ENCODE measurements at places on chromosomes 16 and 17.
A peak's percentile ranks its signal among the peaks of the same experiment; 100 is the strongest.

GRCh38 chr16:66714654-66715307 is 18.2 kb upstream of the CMTM4 start:
- no peak overlapping the region for H3K4me3 ChIP-seq
- no peaks in the 10 kb centered on the region for H3K4me1 ChIP-seq
- no peaks in the 10 kb centered on the region for H3K36me3 ChIP-seq
- no peaks in the 10 kb centered on the region for H3K27me3 ChIP-seq
- H3K27ac ChIP-seq, result no peak overlapping the region

GRCh38 chr17:49209061-49209571 is 1.3 kb downstream of the GNGT2 start:
- no peak for DNase-seq
- H3K27ac ChIP-seq, result peak overlapping the region; percentile 57
- peak overlapping the region; percentile 69 for H3K4me3 ChIP-seq
- no peaks in the 10 kb centered on the region for H3K27me3 ChIP-seq
- peaks cover 58% of the 10 kb centered on the region for H3K4me1 ChIP-seq

GRCh38 chr17:3025421-3026124 is 37.8 kb downstream of the OR1D5 start:
- peaks cover 6% of the 10 kb centered on the region for H3K36me3 ChIP-seq
- no peaks in the 10 kb centered on the region for H3K4me1 ChIP-seq
- H3K27me3 ChIP-seq, result no peaks in the 10 kb centered on the region

GRCh38 chr16:73228649-73229048 is 180.7 kb upstream of the ZFHX3 start:
- no peak overlapping the region for H3K27ac ChIP-seq
- H3K36me3 ChIP-seq, result no peaks in the 10 kb centered on the region
- no peak overlapping the region for H3K4me3 ChIP-seq
- no peak for DNase-seq
- no peaks in the 10 kb centered on the region for H3K4me1 ChIP-seq
- H3K27me3 ChIP-seq, result no peaks in the 10 kb centered on the region

GRCh38 chr17:62966426-62967204 is 580 bp downstream of the TANC2 start:
- H3K36me3 ChIP-seq, result no peaks in the 10 kb centered on the region
- peak overlapping the region; percentile 64 for H3K4me3 ChIP-seq
- H3K27ac ChIP-seq, result no peak overlapping the region
- H3K4me1 ChIP-seq, result peaks cover 22% of the 10 kb centered on the region
- no peaks in the 10 kb centered on the region for H3K27me3 ChIP-seq

DNA sequence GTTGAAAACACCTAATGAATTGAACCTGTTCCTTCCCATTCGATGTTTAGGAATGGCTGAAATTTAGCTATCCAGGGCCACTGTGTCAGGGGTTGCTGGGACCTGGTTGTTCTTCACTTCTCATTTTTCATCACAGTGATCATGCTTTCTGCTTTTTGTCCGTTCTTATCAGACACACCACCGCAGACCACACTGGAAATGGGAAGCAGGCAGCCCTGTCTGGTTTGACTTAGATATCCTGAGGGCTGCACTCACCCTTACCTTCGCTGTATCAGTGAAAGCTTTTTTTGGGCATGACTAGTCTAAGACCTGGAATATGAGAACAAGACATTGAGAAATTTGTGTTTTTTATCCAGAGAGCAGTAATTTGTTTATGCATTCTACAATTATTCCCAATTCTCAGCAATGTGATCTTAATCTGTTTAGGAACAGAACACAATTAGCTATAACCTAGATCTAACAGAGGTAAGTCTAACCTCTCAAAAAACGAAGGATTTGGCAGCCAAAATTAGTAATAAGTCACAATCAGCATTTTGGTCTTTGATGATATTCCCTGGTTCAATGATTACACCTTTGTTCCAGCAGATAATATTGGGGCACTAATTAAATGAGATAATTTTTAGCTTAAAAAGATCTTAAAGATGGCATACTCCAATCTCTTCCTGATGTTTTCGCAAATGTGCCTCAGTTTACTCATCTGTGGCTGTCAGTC is 126.0 kb upstream of the GOT2 start:
- H3K36me3 ChIP-seq, result no peaks in the 10 kb centered on the region
- no peak overlapping the region for H3K4me3 ChIP-seq
- no peaks in the 10 kb centered on the region for H3K27me3 ChIP-seq
- DNase-seq, result no peak
- no peaks in the 10 kb centered on the region for H3K4me1 ChIP-seq
- H3K27ac ChIP-seq, result no peak overlapping the region

- no peak overlapping the region for H3K27ac ChIP-seq
- no peaks in the 10 kb centered on the region for H3K36me3 ChIP-seq
- DNase-seq, result no peak
- no peaks in the 10 kb centered on the region for H3K4me1 ChIP-seq
- no peak overlapping the region for H3K4me3 ChIP-seq
- no peaks in the 10 kb centered on the region for H3K27me3 ChIP-seq
Observed at GRCh38 chr17:45676695-45677094, 107.4 kb upstream of the CRHR1 start.

- no peaks in the 10 kb centered on the region for H3K4me1 ChIP-seq
- H3K27me3 ChIP-seq, result no peaks in the 10 kb centered on the region
- no peak overlapping the region for H3K27ac ChIP-seq
- DNase-seq, result no peak
- no peaks in the 10 kb centered on the region for H3K36me3 ChIP-seq
Observed at GRCh38 chr16:67673712-67674580, 7.3 kb downstream of the C16orf86 start.

DNA sequence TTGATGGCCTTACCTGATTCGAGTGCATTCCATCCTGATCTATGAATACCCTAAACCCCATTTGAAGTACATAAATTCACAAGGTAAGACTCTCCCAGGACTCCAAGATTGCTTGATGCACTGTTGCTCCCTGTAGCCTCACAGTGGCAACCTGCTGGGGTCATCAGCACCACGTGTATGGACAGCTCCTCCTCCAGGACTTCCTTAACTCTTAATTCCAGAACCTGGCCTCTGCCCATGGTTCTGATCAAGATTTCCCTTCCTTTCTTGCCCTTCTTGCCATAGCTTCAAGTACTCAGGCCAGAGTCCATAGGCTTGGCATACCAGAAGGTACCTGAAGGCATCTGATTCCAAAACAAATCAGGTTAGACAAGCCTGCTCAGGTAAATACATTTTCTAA is 34.0 kb upstream of the NLK start:
- no peaks in the 10 kb centered on the region for H3K4me1 ChIP-seq
- no peak for DNase-seq
- no peak overlapping the region for H3K27ac ChIP-seq
- no peaks in the 10 kb centered on the region for H3K27me3 ChIP-seq
- no peaks in the 10 kb centered on the region for H3K36me3 ChIP-seq
- H3K4me3 ChIP-seq, result no peak overlapping the region

- no peak for DNase-seq
- no peaks in the 10 kb centered on the region for H3K4me1 ChIP-seq
- H3K27ac ChIP-seq, result no peak overlapping the region
- H3K27me3 ChIP-seq, result no peaks in the 10 kb centered on the region
- H3K36me3 ChIP-seq, result no peaks in the 10 kb centered on the region
Observed at GRCh38 chr17:27425991-27426390, 30.3 kb upstream of the KSR1 start.

DNA sequence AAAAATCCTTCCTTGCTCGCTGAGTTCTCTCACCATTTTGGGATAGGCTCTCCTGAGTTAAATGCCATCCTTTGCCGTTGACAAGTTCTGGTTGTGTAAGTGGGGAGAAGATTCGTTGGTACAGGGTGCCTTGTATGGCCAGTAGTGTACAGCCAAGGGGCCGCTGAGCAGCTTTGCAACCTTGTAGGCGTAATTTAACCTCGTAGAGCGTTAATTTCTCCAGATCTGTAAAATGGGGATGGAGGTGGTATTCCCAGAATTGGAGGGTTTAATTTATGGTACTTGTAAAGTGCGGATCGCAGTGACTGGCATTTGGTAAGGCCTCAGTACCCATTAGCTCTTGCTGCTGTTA is 1.4 kb downstream of the ARSG start:
- DNase-seq, result no peak
- peaks cover 67% of the 10 kb centered on the region for H3K4me1 ChIP-seq
- peak overlapping the region; percentile 94 for H3K27ac ChIP-seq

DNA sequence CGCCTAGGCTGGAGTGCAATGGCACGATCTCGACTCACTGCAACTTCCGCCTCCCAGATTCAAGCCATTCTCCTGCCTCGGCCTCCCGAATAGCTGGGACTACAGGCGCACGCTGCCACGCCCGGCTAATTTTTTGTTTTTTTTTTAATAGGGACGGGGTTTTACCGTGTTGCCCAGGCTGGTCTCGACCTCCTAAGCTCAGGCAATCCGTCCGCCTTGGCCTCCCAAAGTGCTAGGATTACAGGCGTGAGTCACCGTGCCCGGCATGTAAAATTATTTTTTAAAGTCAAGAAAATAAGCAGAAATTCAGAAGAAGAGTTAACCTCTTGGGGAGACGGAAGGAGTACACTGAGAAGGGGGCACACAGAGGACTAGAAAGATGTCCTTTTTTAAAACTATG is 27.5 kb downstream of the CDYL2 start:
- H3K4me3 ChIP-seq, result no peak overlapping the region
- H3K4me1 ChIP-seq, result no peaks in the 10 kb centered on the region
- no peak overlapping the region for H3K27ac ChIP-seq
- DNase-seq, result no peak
- no peaks in the 10 kb centered on the region for H3K27me3 ChIP-seq

DNA sequence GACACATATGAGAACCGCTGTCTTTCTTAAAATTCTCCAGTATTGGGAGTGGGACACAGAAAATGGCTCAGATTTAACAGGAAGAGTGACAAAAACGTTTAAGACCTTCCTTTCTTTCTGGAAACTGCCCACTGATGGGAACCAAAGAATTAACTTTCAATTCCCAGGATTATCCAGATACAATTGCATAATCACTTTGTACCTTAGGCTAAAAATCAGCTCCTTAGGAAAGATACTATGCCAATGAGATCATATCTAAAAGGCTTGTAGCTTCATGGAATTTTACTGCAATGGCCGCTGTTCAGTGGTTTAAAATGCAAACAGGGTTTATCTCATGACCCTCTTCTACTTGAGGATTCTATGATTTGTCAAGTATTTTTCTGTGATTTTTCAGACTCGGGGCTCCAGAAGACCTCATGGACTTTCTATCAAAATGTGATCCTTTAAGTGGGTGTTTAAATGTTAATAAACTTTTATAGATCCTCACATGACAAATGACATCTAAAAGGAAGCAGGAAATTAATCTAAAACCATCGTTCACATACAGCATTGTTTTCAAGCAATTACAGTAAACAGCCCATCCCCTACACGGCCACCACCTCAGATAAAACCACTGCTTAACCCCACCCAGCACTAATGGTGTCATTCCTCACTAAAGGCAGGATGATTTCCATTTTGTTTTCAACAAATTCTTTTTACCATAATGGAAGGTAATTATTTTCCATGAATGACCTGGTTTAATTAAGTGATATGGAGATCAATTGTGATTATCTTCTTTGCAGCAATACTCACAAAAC is 31.6 kb upstream of the ERN1 start:
- no peak overlapping the region for H3K27ac ChIP-seq
- no peaks in the 10 kb centered on the region for H3K4me1 ChIP-seq
- no peak overlapping the region for H3K4me3 ChIP-seq
- DNase-seq, result no peak
- H3K27me3 ChIP-seq, result no peaks in the 10 kb centered on the region

DNA sequence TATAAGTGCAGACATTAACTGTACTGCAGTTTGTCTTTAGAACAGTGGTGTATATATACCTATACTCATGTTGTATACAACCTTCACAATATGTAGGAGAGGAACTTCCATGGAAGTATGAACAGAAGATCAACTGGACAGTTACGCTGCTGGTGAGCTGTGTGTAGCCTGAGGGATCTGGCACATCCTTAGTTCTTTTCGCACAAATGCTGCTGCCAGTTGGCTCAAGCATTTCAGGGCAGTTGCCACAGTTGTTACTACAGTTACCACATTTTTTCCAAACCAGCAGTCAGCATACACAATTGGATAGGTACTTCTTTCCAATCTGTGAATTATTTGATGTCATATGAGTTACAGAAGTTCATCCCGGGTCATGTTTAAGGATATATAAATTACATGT is 539.6 kb upstream of the HSBP1 start:
- H3K4me3 ChIP-seq, result no peak overlapping the region
- no peaks in the 10 kb centered on the region for H3K36me3 ChIP-seq

DNA sequence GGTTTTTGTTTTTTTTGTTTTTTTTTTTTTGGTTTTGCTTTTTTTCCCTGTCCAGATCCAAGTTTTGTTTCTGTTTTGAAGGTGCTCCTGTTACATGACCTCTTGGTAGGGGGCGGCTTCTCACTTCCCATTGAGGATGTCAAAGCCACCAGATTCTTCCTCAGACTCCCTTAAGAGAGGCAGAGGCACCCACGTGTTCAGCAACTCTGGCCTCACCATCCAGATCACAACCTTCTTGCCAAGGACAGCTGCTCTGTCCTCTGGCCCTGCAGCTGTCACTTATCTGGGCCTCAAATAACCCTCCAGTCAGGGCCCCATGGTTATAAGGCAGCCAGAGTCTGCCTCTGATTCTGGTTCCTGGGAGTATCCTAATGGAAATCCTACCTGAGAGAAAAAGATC is 208.5 kb downstream of the STX8 start:
- H3K36me3 ChIP-seq, result no peaks in the 10 kb centered on the region
- H3K27ac ChIP-seq, result no peak overlapping the region
- DNase-seq, result no peak
- H3K27me3 ChIP-seq, result no peaks in the 10 kb centered on the region
- no peaks in the 10 kb centered on the region for H3K4me1 ChIP-seq

DNA sequence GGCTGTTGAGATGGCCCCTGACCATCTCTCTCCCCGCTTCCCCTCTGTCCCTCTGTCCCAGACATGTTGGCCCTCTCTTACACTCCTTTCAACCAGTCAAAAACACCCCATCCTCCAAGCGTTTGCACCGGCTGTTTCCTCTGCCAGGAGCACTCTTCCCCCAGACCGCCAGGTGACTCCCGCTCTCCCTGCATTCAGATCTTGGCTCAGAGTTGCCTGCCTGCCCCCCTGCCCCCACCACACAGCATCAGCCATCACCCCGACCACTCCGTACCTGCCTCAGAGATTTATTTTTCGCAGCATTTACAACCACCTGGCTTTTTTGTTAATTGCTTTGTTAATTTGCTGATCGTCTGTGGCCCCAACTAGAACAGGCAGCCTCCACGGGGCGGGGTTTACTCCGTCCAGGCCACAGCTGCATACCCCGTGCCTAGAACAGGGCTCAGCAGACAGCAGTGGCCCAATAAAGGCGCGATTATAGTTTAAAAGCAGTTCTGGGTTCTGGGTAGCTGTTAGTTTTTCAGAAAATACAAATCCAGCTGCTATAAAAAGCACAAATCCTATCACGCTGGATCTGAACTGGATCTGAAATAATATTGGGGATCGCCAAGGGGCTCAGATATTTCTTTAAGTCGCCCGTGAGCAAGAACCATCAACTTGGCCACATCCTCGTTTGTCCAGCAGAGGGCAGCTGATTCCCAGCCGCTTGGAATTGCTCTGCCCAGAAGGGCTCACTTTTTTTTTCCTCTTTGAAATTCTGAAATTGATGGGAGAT is 173.6 kb downstream of the IRF8 start:
- DNase-seq, result no peak
- no peak overlapping the region for H3K4me3 ChIP-seq
- peaks cover 5% of the 10 kb centered on the region for H3K27me3 ChIP-seq

- H3K4me1 ChIP-seq, result no peaks in the 10 kb centered on the region
- H3K27ac ChIP-seq, result no peak overlapping the region
- DNase-seq, result no peak
- H3K4me3 ChIP-seq, result no peak overlapping the region
Observed at GRCh38 chr17:41754066-41754465, 19.6 kb upstream of the HAP1 start.

Measured in CD8-positive, alpha-beta memory T cell (primary cell).